Fibroblast of skin of left quadriceps (primary cell): ENCODE measurements at places on chromosomes 7 and 10.

DNA sequence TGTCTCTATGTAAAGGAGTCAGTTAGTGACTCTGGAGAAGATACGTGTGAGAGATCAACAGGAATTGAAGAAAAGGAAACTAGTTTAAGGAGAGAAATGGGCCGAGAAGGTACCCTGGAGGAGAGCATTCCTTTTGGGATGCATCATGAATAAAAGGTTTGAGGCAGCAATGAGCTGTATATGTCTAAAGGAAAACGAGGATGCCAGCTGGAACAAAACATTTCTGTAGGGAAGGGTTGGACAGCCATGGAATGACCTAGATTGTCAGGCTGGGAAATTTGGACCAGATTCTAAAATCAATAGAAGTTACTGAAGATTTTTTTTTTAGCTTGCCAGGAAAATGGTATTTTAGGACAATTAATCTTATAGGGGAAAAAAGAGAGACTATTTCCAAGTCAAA lies 17.2 kb upstream of the MPP7 start:
- DNase-seq, result no peak

GRCh38 chr10:22765660-22766547 lies 51.5 kb upstream of the PIP4K2A start:
- DNase-seq, result no peak

GRCh38 chr7:47852330-47853245 lies 95.7 kb downstream of the PKD1L1 start:
- no peak for DNase-seq

- DNase-seq, result no peak
These were observed 99.0 kb upstream of the EGR2 start for GRCh38 chr10:62915158-62915557.
